G401 (cell line): ENCODE measurements at places on chromosomes 12 and 14. TPM values are rescaled to one million over a fixed set of nuclear protein-coding genes. Genes with fewer than 3 reads are reported as not detected.
A peak's percentile ranks its signal among the peaks of the same experiment; 100 is the strongest.

DNA sequence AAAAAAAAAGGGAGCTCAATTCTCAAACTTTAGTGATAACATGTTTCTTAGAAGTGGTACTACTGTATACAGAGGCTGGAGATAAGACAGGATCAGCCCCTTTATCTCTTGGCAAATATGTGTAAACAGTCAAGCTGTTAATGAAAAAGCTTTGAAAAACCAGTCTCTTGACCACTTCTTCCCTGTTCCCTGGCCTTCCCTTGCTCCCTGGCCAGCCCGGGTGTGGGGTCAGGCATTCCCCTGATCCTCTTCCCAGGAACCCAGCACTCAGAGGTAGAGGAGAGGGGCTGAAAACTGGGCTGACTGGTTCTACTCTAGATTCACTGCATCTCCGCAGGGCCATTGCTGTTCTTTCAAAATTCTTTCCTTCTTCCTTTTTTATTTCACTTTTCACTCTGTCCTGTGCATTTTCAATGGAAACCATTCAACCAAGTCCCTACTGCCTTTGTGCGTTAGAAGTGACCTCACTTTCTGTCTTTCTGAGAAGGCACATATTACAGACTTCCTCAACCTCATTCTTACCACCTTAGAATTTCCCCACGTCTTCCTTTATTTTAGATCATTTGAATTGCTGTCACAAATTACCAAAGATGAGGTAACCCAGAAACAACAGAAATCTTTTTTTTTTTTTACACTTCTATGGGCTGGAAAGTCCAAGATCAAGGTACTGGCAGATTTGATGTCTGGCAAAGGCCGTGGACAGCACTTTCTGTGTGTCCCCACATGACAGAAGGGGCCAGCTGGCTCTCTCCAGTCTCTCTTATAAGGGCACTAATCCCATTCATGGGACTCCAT is 5.7 kb downstream of the GNG2 start:
- DNase-seq = no peak

DNA sequence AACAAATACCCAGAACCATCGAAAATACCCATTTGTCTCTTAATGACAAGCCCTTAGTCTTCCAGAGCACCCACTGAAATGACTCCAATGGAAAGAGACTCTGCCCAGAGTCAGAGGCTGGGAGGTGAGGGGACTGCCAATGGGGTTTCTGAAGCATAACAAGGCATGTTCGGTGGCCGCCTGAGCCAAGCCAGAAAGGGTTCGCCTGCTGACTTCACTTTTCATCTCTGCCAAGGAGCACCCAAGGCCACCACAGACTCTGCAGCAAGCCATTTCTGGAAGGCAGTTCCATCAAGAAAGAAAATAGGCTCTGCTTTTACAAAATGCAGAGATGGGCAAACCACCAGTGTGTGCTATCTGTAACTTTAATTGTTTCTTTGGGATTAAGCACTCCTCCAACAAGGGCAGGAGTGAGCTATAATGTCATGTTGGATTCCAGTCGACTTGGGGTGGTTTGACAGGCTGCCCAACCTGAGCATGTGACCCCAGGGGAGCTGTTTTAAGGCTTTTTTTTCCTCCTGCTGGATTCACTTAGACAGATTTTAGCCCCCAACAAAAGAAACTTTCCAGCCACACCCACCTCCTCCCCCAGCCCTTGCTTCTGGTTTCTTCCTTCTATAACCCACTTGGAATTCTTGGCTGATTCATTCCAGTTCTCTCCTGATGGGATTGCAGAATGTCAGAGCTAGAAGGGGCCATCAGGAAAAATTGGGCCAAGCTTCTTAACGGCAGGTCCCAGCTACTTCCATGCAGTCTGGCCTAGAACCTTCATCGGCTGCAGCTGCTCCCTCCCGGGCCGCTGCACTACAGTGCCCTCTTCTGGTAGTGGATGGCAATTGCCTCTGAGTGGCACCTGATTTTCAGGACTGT is 24.1 kb downstream of the CKAP4 start:
- peak; percentile 66 for DNase-seq

The B3GNT4 gene
- total RNA-seq = 0.06 and 2.5 TPM in 2 replicates

The B4GALNT1 gene
- 12.4 and 19.8 TPM in 2 replicates for total RNA-seq

The CDKN3 gene
- total RNA-seq = 110 and 135 TPM in 2 replicates
